Cortex of kidney (tissue), 1 donor: ENCODE measurements at places on chromosomes 7 and 10.

GRCh38 chr10:121102706-121103105 is 251.5 kb downstream of the WDR11 start:
- no peak for DNase-seq

- DNase-seq = no peak
These were observed 15.2 kb downstream of the PIP start for GRCh38 chr7:143147070-143147469.

DNA sequence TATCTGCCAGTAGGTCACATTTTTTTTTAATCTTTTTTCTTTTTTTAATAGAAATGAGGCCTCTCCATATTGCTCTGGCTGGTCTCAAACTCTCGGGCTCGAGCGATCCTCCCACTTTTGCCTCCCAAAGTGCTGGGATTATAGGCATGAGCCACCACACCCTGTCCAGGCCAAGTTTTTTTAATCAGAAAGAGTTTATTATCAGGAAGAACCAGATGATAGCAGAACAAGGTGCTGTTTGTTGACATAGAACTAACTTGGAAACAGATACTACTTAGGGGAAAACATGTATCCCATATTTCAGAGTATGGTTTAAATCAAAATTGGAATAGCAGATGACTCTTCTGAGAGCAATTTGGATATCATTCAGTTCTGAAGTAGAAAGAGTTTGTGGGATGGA is 118.6 kb downstream of the NRF1 start:
- DNase-seq = no peak

GRCh38 chr10:94251568-94251967 is 111.2 kb downstream of the NOC3L start:
- no peak for DNase-seq

DNA sequence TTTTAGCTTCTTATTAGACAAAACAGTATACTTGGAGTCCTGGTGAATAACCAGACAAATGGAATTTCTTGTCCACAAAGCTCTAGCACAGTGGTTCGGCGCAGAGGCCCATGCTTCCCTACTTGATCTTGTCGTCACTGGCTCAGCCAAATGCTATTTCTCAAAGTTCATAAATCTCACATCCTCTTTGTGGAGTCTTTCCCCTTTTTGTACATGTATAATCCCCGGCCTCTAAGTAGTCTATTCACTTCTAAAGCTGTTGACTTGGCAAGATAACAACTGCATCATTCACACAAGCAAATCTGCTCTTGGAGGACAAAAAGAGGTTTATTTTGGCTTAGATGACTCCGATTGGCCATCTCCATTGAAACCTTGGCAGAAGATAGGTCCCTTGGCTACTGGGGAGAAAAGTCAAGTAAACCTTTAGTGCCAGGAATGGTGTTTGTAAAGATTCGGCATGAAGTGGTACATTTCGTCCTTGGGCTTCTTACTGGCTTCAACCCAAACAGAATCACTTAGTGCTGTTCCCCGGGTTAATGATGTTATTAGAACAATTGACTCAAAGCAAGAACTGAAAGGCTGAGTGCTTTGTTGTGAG is 5.1 kb upstream of the AKR1E2 start:
- DNase-seq = no peak

- DNase-seq = no peak
These were observed 199.6 kb upstream of the CELF2 start for GRCh38 chr10:10818082-10818481.

GRCh38 chr10:71780719-71781118 is 7.4 kb upstream of the VSIR start:
- DNase-seq = no peak

- DNase-seq = no peak
These were observed 15.1 kb downstream of the ZNF12 start for GRCh38 chr7:6691609-6692106.

DNA sequence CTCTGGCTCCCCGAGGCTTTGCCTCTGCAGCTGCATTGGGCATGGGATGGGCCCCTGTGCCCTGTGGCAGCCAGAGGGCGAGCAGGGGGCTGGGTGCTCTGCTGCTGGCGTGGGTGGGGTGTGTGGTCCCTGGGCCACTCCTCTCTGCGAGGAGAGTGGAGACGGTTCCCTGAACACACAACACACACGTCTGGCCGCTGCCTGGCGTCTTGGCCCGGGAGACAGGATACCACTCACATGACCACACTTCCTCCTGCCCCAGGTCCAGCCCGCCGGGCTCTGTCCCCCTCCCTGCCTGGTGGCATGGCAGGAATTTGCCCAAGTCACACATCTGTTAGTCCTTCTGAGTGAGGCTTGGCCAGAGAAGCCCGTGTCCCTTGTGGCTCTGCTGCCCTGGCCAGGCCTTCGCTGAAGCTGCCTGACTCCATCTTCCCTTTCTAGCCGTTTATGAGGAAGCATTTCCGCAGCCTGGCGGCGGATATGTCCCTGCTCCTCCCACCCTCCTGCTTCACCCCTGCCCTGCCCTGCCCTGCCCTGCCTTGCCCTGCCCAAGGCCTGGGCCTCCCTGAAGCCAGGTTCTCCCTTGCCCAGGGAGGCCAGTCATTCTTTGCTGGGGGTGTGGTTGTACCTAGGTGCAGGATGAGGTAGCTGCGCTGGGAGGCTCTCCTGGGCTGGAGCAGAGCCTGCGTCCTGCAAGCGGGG is 3.0 kb downstream of the BRI3 start:
- no peak for DNase-seq
